ENCODE measurements at places on chromosomes 16 and 17.

DNA sequence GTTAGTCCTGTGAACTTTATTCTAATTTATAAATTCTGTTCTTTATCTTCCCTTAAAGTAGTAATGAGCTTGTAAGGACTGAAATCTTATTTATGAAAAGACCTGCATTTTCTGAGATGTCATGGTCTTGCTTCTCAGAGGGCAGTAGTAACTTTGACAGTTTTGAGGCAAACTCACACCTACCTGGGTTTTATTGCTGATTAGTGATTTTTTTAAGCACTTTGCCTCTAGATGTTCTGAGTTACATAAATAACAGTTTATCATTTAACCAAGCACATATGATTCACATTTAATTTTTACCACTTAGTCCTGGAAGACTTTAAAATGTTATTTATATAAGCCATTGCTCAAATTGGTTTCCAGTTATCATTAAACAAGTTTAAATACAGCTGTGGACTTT, 10.7 kb downstream of the DUSP14 start:
- DNase-seq, result no peak

GRCh38 chr17:81025741-81026129, 9.2 kb upstream of the BAIAP2 start:
- no peak for DNase-seq

GRCh38 chr17:43914451-43914850, 7.1 kb upstream of the MPP2 start:
- no peak for DNase-seq

GRCh38 chr17:83152745-83153611, 73.6 kb downstream of the METRNL start:
- no peak for DNase-seq

GRCh38 chr17:3529817-3530741, 27.5 kb downstream of the TRPV3 start:
- no peak for DNase-seq

DNA sequence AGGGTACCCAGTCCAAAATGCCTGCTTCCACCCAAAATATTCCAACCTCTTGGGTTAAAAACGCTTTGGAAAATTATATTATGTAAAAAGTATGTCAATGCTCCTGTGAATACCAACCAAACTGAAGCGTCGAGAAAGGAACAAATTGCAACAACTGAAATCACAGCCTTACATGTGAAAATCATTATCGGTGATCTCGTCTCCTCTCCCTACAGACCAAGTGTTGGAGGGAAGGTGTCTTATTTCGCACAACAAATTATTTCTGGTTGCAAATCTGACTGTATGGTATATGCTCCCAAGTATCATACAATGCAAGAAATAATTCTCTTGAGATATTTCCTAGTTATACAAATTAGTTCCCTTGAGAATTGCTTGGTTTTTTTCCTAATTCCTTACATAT, 89.3 kb upstream of the CDYL2 start:
- no peak for DNase-seq
